ENCODE measurements at places on chromosomes 6 and 20.

- DNase-seq = no peak
These were observed 233.5 kb upstream of the QKI start for GRCh38 chr6:163180874-163181541.

GRCh38 chr20:58568126-58568482, 52.9 kb upstream of the APCDD1L start:
- no peak for DNase-seq

GRCh38 chr20:34884260-34884659, 7.8 kb downstream of the ACSS2 start:
- DNase-seq = no peak

GRCh38 chr20:41054070-41054846, 25.6 kb downstream of the TOP1 start:
- DNase-seq = no peak

DNA sequence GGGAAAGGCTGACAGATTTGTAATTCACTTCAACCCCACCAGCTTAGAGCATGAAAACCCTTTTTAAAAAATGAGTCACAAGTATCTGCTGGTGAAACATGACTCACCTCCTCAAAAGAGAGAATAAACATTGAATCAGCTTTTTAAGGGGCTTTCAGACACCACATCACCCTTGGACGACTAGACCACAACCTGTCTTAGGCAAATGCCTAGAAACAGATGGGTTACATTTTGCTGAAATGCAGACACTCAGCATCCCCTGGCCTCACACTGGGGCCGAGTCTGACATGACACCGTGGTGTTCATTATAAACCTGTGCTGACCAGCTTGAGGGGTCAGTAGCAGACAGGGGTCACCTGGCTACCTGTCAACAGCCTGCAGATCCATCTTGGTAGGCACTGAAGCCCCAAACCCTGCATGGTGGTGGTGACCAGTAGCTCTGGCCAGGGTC, 175.3 kb upstream of the CST7 start:
- no peak for DNase-seq

DNA sequence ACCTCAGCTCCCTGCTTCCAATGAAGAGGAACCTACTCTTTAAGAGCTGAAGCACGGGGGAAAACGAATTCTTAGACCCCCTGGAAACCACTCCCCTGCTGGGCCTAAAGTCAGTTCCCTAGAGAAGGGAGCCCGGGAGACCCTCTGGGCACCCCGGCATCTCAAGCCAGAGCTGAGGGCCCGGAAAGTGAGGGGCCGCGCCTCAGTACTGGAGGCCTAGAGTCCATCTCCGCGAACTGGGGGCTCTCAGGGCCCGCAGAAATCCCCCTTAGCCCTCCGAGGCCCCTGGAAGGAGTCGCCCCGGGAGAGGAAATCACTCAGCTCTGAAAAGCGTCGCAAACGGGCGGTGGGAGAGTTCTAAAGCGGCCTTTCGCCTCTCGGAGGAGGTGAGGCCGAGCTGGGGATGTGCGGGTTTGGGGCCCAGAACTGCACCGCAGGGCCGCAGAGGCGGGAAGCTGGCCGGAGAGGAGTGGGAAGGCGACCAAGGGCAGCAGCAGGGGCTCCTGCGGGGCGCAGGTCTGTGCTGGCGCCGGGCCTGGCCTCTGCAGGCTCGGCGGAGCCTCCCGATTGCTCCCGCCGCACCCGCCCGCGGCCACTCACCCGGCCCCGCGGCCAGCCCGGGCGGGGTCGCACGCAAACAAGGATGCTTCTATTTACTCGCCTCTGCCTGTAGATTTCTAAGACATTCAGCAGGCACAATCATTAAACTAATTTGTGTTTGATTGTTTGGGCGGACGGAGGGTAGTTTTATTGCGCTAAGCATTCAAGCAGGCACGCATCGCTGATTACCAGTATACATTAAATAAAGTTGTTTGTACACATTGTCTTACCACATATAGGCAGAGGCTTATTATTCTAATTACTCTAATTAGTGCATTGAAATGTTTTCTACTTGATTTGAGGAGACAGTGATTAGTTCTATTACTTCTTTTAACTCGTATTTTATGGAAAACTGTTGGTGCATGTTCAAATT, 9.2 kb downstream of the POU3F2 start:
- no peak for DNase-seq

DNA sequence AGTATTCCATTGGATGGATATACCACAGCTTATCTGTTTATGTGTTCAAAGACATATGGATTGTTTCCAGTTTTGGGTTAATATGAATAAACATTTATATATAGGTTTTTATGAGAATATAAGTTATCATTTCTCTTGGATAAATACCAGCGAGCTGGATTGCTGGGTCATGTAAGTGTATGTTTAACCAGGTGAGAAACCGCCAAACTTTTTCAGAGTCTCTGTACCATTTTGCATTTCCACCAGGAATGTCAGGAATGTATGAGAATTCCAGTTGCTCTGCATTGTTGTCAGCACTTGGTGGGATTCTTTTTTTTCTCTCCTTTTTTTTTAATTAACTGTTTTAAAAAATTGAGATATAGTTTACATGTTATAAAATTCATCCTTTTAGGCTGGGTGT, 52.1 kb downstream of the PHF20 start:
- no peak for DNase-seq

GRCh38 chr6:150676772-150677171, 77.1 kb downstream of the PLEKHG1 start:
- no peak for DNase-seq

DNA sequence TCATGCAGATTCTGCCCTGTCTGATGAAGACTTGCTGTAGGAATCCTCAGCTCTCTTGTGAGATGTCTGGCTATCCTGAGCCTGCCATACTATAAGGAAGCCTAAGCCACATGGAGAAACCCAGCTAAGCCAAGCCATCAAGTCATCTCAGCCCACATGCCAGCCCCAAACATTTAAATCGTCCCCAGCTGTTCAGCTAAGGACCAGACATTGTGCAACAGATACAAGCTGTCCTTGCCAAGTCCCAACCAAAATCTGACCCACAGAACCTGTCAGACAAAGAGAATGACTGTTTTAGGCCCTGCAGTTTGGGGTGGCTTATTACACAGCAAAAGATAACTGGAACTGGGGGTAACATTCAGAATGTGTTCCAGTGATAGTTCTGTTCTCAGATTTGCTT, 36.8 kb upstream of the FOXC1 start:
- no peak for DNase-seq

- DNase-seq = no peak
These were observed 23.8 kb downstream of the PHACTR2 start for GRCh38 chr6:143701349-143702234.

DNA sequence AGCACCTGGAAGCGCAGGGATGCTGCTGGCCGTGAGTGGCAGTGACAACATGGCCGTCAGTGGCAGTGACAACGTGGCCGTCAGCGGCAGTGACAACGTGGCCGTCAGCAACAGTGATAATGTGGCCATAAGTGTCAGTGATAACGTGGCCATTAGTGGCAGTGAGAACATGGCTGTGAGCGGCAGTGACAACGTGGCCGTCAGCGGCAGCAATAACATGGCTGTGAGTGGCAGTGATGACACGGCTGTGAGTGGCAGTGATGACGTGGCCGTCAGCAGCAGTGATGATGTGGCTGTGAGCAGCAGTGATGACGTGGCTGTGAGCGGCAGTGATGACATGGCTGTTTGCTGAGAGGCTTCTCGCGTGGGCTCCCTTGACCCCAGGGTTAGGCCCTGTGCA, 169.8 kb downstream of the ERMARD start:
- DNase-seq = no peak

GRCh38 chr6:33276864-33277662, at the start of gene B3GALT4:
TSS of gene B3GALT4 (plus strand) at chr6:33277123. CDS start at chr6:33277420, 297 bp downstream.
- DNase-seq = peak; percentile 85

- no peak for DNase-seq
These were observed 221.9 kb downstream of the TTLL2 start for GRCh38 chr6:167546611-167547327.

Data from GM12891 (cell line).